ENCODE measurements at places on chromosomes 7 and 10.

- no peak for DNase-seq
Observed at GRCh38 chr7:154424350-154424749, 372.2 kb downstream of the DPP6 start.

GRCh38 chr10:2611603-2612002 lies 455.7 kb upstream of the PFKP start:
- DNase-seq = no peak

DNA sequence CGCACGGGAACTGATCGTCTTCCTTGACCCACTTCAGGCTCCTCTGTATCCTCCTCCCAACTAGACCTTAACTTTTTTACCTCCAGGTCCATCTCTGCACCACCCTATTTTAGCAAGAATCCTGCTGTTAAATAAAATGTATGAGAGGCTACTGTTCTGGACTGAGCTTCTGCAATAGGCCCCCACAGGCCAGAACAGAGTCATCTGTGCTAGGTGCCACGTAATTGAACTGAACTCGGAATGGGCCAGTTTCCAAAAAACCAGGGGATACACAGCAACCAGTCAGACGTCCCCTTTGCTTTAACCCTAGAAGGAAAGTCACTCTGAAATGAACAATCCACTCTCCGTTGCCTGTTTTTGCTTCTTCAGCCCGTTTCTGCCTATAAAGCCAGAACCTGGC lies 71.3 kb downstream of the CHST15 start:
- no peak for DNase-seq

DNA sequence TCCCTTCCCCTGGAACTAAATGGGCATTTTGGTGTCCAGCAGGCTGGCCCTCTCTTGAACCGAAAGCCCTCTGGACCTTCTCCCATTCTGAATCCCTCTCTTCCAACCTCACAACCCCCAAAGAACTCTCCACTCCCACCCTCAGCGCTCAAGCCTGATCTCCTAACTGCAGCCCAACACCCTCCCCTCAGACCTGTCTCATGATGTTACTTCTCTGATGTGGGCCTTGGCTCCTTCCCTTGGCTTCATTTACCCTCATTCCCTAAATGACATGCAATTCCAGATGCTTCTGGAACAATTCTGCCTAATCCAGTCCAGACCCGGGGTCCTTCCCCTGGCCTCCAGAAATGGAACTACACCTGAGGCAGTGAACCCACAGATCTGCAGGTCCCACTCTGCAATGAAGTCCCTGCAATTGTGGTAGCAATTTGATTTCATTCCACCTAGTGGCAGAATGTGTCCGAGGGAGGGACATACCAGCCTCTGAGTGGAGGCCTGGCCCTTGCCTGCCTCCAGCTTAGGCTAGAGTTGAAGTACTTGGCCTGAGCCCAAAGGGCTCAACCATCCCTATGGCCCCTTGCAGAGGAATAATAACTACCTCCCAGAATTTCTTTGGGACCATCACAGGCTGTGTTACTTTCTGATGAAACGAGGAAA lies 4.1 kb upstream of the CEP41 start:
- no peak for DNase-seq

- no peak for DNase-seq
Observed at GRCh38 chr10:34796133-34796532, 19.0 kb downstream of the PARD3 start.

DNA sequence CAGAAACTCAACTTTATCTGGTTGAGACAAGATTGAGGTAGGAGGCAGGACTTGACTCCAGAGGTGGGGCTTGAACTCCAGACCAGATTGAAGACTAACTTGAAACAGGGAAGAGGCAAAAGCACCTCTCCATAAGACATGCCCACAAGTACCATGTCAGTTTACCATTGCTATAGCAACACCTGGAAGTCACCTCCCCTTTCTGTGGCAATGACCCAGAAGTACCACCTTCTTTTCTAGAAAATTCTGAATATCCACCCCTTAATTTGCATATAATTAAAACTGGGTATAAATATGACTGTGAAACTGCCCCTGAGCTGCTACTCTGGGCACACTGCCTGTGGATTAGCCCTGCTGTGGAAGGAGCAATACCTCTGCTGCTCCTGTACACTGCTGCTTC lies 4.9 kb upstream of the TOMM7 start:
- no peak for DNase-seq

DNA sequence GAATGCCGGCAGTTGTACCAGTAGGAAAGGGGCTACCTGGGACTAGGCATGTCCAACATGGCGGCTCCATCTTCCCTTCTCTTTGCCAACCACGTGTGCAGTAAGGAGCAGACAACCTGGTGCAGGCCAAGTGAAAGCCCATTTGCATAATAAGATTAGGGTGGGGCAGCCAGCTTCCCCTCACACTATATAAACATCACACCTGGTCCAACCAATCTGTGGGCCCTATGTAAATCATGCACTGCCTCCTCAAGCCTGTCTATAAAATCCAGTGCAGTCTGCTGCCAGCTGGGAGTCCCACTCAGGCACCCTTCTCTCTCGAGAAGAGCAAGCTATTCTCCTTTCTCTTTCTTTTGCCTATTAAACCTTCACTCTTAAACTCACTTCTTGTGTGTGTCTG lies 429.3 kb downstream of the CALN1 start:
- DNase-seq = no peak

GRCh38 chr10:84522612-84523462 lies 194.4 kb downstream of the CCSER2 start:
- DNase-seq = no peak

DNA sequence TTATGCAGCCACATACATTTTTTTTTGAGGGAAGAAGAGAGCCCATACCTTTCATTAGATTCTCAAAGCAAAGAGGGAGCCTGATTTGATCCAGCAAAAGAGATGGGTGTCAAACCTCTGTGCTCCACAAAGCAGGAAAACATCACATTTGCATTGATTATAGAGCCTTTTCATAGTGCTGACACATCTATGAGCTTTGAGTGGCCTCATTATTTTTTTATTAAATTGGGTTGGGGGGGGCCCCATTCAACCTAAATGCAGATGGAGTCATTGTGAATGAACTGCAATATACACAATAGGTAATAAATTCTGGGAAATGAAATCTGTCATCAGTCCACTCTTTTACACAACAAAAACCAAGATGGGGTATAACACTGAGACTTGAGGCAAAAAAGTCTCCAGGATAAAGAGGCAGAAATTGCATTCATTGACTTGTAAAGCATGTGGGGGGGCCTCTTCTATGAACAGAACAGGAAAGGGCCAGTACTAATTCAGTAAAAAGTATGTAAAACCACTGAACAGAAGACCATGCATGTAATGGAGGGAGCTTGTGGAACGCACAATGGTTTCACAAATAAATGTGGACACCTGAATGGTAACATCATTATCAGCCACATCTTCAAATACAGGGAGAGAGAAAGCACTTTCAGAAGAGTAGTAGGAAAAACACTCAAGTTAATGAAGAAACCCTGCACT lies 17.7 kb upstream of the ASB4 start:
- DNase-seq = no peak

DNA sequence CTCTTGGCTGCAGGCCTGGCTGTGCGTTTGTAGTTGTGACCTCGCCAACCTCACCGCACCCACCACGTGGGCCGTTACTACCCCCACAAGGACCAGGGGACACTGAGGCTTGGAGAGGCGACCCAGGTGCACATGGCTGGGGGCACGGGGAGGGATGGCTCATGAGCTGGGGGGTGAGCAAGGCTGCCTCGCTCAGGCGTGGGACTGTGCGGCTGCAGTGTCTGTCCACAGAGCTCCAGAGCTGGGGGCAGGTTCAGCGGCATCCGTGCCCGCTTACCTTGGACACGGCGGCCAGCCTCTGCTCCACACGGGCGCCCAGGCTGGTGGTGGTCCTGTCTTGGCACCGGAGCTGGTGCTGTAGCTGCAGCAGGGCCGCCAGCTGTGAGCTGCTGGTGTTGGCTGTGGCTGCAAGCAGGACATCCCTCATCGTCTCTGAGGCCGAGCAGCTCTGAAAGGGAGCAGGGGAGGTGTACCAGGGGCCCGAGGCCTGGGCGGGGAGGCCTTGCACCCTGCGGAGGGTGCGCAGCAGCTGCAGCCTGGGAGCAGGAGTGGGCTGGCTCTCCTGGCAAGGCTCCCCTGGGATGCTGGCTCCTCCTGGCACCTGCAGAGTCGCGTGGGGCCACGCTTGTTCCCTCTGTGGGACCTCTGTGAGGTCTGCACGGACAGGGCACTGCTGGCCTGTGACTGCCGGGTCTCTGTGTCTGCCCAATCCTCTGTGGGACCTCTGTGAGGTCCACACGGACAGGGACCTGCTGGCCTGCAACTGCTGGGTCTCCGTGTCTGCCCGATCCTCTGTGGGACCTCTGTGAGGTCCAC lies 60.0 kb upstream of the NKX6-2 start:
- DNase-seq = no peak

DNA sequence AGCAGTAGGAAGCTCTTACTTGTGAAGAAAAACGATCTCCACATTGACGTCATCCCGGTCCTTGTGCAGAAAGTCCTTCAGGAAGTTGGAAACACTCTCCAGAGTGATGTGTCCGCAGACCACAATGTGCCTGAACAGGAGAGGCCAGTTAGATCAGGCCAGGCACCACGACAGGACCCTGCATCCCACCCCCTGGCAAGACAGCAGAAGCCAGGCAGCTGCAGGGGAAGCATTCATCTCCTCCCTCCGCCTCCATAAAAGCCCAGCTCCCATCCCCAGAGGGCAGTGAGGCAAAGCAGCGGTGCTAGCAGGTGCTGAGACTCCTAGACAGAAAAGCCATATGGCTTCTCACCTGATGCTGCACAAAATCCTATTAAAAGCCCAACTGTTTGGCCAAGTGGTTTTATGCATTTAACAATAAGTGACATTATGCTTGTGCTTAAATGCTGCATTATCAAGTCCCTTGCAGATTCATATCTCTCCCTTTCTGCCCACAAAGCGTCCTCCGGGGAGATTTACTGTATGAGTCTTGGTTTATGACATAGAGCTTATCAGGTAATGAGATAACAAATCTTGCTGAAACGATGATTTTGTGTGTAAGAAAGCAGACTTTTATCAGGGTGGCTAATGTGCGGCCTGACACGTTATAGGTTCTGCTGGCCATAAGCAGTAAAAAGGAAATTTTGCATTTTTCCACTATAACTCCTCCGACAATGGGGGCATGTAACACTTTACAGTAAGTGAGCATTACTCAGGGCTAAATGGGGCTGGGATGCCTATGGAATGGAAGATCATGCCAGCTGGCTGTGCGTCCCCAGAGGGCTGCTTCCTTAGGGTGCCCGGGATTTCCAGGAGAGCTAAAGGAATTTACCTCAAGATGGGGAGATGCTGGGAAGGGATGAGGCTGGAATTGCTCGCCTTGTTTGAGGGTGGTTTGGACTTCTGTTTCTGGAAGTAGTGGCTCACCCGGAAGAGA lies 546.9 kb downstream of the KCNMA1 start:
- DNase-seq = no peak

- no peak for DNase-seq
Observed at GRCh38 chr7:32164341-32164996, 94.3 kb upstream of the PDE1C start.

- DNase-seq = no peak
Observed at GRCh38 chr10:31962826-31963588, 34.4 kb upstream of the ARHGAP12 start.

- no peak for DNase-seq
Observed at GRCh38 chr10:101767600-101767945, 8.3 kb downstream of the FGF8 start.

GRCh38 chr7:100493476-100494264 lies 9.9 kb downstream of the NYAP1 start:
- peak; percentile 44 for DNase-seq

DNA sequence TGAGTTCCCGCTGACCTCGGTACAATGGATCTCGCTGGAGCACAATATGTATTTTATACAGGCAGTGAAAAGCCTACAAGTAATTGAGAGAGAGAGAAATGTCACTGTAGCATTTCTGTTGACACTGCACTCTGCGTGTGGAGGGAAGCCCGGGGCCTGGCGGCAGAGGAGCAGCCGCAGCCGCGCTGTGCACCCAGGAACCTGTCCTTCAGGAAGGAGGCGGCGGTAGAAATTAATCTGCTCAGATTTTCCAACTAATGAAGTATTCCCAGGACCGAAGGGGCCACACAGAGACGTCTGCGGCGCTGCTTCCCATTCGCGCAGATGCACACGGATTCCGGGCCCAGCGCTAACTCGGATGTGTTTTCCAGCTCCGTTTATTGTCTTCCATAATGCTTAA lies 170.1 kb downstream of the EBF3 start:
- no peak for DNase-seq

DNA sequence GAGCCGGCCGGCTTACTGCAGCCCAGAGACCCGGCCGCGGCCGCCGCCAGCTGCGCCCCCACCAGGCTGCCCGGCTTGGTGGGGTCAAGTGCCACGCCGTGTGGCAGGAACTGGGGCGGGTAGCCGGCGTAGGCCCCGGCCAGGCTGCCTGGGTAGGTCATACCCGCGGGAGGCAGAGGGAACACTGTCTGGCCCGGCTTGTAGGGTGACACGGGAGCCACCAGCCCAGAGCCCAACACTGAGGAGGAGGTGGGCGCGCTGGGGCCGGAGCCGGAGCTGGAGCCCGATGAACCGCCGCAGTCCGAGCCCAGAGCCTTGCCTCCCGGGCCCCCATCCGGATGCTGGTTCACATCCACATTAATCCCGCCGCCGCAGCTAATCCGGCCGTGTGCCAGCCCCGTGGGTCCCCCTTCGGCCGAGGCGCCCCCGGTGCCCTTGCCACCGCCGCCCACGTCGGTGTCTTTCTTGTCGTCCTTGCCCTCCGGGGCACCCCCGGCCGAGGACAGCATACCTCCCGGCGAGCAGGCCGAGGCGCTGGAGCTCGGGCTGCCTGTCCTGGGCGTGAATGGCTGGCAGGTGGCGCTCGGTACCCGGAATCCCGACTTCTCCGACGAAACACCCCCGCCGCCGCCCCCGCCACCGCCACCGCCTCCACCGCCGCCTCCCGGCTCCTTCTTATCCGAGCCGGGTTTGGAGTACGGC lies 2.0 kb downstream of the ZNF503 start:
- DNase-seq = no peak

GRCh38 chr7:50865450-50865849 lies 82.8 kb upstream of the GRB10 start:
- no peak for DNase-seq

GRCh38 chr7:38554586-38554985 lies 76.6 kb downstream of the AMPH start:
- DNase-seq = no peak

DNA sequence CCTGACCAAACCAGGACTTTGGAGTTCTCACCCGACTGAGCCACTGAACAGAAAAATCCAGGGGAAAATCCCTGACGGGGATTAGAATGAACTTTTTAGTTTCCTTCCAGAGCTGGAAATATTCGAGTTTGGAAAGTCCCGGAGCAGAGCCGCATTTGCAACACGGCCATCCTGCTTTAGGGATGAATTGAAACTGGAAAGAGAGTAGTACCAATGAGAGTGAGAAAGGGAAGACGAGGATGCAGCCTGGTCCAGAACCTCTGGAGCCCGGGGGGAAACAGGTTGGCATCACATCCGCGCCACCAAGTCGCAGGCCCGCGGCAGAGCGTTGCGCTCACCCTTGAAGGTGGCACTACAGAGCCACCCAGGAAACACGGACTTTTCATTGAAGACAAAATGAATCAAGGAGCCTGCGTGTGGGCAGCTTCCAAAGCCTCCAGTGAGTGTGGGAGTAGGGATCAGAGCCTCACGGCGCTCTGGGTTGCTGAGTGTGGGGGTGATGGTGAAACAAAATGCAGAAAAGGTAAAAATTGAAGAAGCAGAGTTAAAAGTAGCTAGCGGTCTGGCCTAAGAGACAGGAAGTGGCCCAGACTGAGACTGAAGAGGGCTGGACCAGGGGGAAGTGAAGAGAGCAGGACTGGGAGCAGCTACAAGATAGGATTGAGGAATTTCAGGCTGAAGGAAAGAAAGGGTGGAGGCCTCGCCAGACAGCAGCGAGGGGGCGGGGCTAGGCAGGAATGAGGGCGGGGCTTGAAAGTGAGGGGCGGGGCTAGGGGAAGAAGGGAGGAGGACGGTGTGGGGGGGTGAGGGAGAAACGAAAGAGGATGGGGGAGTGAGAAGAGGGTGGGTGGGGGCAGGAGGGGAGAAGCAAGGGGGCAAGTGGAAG lies 1.8 kb downstream of the SMURF1 start:
- peak; percentile 31 for DNase-seq

Data from activated B cell treated with CpG ODN at 0.5 μM for 24 hours (primary cell).